Activated CD4-positive, alpha-beta T cell treated with anti-CD3 and anti-CD28 coated beads, Interleukin-2, amount 50 U/mL, for 16 hours (primary cell): ENCODE measurements at places on chromosomes 2 and 18.

DNA sequence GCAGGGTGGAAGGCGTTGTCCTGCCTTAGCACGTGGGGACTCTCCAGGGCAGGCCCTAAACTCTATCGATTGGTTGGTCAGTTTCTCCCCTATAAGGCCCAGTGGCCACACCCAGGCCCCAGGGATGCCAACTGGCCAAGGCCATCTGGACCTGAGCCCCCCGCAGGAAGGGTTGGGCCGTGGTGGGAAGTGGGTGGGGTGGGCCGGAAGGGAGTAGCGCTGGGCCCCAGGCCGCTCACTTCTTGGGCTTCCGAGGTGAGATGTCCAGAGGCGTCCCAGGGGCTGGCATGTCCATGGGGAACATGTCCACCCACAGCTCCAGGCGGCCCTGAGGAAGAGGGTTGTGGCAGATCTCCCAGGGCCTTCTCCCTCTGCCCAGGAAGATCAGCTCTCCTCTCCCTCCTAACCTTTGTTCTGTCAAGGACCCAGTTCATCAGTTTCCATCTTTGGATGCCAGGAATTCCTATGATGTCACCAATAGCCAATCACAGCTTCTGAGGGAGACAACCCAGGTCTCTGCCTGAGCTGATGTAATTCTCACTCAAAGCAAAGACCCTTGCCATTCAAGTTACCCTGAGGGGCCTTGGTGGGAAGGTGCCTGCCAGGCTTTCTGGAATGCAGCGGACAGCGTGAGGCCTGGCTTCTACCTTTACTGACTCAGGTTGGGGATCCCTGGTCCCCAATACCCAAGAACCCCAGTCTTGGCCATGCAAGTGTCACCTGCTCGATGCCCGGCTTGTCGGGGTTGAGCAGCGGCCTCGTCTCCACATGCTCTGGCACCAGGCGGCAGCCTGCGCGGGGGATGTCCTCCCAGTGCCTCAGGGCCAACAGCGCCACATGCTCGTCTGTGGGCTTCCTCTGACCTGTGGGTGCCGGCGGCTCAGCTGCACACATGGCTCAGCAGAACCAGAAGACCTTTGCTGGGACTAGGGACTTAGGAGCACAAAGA lies 14.4 kb downstream of the OTOF start:
- DNase-seq = no peak

GRCh38 chr2:37653805-37654378 lies 17.6 kb downstream of the CDC42EP3 start:
- peak; percentile 62 for DNase-seq

DNA sequence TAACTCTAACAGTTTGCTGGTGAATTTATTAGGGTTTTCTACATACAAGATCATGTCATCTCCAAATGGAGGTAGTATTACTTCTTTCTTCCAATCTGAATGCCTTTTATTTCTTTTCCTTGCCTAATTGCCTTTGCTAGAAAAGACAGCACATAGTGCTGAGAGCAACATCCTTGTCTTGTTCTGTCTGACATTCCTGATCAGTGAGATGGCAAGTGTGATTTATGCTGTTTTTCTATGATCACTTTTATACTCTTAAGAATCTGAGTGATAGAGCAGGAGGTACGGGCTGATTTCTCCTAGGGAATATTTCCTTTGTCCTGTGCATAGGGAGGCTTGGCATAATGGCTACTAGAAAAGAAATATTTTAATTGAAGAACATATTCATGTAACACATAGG lies 17.3 kb downstream of the LYPD6B start:
- DNase-seq = no peak

- DNase-seq = no peak
Observed at GRCh38 chr18:79948719-79949411, 2.6 kb downstream of the SLC66A2 start.

DNA sequence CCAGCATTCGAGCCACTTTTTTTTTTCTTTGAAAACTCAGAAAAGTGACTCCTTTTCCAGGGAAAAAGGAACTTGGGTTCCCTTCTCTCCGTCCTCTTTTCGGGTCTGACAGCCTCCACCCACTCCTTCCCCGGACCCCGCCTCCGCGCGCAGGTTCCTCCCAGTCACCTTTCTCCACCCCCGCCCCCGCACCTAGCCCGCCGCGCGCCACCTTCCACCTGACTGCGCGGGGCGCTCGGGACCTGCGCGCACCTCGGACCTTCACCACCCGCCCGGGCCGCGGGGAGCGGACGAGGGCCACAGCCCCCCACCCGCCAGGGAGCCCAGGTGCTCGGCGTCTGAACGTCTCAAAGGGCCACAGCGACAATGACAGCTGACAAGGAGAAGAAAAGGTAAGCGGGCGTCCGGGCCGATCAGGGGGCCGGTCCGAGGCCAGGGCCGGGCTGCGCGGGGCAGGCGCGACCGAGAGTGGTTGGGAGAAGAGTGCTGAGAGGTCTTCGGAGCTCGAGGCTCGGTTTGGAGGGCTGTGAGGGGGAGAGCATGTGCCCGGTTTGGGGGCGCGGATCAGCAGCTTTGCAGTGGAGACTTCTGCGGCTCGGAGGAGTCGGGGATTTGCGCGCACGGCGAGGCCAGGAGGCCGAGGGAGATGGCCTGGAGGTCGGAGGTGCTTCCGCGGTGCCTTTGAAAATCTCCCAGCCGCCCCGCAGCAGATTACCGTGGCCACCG lies 502 bp downstream of the EPAS1 start:
- peak; percentile 54 for DNase-seq

DNA sequence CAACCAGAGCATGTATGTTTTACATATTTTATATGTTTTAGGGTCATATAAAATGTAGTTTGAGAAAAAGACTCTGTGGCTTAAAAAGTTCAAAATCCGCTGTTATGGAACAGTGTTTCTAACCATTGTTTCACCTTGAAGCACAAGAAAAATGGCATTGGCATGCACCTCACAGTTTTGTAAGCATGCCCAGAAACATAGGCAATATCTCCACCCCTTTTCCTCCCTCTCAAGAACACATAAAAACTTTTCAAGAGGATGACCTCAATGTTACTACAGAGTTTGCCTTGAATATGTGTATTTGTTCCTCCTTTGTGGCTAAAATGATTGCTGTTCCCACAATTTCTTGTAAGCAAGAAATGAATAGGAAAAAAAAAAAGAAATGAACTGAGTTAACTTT lies 29.3 kb upstream of the SLC40A1 start:
- no peak for DNase-seq

- DNase-seq = no peak
Observed at GRCh38 chr2:173898178-173898668, 67.0 kb downstream of the SP3 start.

DNA sequence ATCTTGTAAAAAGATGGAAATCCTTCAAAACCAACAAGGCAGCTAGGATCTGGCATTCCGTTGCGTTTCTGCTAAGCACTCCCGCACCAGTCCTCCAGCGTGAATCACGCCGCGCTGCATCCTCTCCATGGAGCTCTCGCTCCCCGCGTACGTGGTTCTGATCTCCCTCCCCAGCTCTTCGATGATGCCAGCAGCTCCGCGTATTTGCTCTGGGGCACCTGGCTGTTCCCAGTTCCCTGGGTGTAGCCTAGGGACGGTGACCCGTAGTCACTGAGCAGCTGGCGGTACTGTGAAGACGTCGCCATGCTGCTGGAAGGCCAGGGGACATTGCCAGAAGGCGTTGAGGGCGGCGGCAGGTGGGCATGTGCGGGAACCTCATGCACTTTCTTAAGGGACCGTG lies 407.5 kb downstream of the RNF144A start:
- no peak for DNase-seq

DNA sequence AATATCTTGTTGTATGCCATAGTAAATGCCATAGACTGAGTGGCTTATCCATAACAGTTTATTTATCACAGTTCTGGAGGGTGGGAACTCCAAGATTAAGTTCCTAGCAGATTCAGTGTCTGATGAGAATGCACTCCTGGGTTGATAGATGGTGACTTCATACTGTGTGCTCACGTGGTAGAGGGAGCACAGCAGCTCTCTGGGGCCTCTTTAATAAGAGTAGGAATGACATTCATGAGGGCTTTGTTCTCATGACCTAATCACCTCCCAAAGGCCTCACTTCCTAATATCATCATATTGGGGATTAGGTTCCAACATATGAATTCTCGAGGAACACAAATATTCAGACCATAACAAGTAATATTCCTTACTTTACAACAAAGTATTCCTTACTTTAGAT lies 98.1 kb upstream of the SH3BP4 start:
- DNase-seq = no peak

DNA sequence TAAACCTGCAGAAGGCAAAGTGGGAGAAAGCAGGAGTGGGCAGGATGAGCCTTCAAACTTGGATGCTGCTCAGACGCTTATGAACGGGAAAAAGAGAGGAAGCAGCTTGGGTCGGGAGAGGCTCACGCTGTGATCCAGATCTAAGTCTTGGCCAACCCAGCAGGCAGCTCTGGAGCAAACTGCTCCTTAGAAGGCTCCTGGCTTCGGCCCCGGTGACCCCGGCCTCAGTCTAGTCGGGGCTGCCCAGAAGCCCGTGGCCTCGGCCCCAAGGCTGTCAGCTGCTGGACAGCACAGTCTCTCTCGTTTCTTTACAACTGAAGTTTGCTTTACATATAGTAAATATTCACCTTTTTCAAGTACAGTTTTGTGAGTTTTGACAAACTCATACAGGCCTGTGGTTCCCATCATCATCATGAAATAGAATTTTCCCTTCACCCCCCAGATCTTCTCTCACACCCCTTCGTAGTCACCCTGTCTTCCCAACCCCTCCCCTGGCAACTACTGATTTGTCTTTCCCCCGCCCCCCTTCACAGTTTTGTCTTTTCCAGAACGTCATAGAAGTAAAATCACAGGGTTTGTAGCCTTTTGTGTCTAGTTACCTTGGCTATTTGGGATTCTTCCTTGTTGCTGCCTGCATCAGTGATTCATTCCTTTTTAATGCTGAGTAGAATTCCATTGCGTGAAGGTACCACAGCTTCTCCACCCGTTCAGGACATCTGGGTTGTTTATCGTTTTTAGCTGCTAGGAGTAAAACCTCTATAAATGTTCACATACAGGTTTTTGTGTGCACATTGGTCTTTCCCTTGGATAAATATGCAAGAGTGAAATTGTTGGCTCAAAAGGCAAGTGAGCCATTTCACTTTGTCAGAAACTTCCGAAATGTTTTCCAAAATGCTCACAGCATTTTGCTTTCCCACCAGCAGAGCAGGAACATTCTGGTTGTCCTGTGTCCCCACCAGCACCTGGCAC lies 35.1 kb downstream of the MYO7B start:
- no peak for DNase-seq

DNA sequence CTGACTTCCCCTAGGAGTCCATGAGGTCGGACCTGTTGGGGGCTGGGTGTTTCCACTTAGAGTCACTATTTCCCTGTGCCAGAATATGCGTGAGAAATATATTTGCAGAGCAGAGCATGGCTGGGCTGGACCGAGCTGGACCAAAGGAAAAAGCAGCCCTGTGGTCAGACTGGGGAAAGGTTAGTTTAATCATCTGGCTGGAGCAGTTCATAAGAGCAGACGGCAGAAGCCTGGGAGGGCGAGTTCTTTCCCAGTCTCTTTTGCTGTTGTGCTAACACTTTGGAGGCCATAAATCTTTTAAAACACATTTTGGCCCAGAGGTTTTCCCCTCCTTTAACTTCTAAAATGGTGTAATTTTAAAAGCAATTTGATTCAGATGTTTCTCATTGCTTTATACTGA lies 66.5 kb downstream of the GLI2 start:
- DNase-seq = no peak

DNA sequence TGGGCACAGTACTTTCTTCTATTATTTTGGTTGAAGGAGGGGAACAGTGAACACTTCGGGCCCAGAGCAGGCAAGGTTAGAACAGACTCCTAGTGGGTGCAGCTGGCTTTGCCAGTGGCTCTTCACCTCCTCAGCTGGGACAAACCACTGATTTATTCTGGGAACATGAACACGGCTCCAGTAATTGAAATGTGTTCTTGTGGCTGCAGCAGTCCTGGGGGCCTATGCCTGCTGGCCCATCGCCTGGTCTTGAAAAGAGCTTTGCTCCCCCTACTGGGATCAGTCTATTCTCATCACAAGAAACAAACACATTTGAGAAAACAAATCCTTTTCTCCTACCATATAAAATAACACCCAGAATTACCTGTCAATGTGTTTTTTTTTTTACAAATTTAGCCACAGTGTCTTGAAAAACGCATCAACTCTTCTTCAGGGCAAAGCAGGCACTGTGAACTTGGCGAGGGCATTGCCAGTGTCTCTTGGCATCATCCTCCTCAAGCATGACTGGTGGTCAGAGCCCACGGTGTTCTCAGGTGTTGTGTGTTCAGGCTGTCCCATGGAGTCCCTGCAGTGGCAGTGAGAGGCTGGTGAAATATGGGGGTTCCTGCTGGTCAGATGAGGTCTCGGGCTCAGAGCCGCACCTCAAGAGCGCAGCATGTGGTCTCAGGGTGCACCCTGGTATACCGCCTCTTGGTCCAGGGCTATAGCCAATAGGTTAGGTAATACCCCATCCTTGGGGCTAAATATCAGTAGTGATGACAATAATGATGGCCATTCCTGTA lies 51.3 kb downstream of the RNF144A start:
- no peak for DNase-seq

DNA sequence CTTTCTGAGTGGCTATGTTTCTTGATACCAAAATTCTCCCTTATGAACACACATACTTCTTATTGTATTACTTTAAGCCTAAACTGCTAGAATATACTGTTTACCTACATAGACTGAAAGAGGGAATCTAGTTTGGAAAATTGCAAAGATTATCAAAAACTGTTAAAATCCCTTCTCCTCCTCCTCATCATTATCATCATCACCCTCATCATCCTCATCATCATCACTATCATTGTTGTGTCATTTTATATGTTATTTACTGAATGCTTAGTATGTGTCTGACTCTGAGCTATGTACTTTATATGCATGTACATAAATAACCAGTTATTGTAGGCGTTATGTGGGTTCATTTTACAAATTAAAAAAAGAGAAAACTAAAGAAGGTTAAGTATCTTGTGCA lies 19.6 kb upstream of the LRP1B start:
- no peak for DNase-seq

- no peak for DNase-seq
Observed at GRCh38 chr18:6712401-6712800, 17.1 kb upstream of the ARHGAP28 start.

DNA sequence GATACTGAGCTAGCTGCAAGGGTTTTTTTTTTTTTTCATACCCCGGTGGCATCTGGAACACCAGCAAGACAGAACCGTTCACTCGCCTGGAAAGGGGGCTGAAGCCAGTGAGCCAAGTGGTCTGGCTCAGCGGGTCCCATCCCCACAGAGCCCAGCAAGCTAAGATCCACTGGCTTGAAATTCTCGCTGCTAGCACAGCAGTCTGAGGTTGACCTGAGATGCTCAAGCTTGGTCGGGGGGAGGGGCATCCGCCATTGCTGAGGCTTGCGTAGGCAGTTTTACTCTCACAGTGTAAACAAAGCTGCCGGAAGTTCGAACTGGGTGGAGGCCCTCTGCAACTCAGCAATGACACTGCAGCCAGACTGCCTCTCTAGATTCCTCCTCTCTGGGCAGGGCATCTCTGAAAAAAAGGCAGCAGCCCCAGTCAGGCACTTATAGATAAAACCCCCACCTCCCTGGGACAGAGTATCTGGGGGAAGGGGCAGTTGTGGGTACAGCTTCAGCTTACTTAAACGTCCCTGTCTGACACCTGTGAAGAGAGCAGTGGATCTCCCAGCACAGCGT lies 5.1 kb upstream of the MIB1 start:
- DNase-seq = no peak
